ENCODE measurements at places on chromosomes 7 and 10.

- DNase-seq, result no peak
These were observed 17.6 kb downstream of the PRKAG2 start for GRCh38 chr7:151859111-151859947.

DNA sequence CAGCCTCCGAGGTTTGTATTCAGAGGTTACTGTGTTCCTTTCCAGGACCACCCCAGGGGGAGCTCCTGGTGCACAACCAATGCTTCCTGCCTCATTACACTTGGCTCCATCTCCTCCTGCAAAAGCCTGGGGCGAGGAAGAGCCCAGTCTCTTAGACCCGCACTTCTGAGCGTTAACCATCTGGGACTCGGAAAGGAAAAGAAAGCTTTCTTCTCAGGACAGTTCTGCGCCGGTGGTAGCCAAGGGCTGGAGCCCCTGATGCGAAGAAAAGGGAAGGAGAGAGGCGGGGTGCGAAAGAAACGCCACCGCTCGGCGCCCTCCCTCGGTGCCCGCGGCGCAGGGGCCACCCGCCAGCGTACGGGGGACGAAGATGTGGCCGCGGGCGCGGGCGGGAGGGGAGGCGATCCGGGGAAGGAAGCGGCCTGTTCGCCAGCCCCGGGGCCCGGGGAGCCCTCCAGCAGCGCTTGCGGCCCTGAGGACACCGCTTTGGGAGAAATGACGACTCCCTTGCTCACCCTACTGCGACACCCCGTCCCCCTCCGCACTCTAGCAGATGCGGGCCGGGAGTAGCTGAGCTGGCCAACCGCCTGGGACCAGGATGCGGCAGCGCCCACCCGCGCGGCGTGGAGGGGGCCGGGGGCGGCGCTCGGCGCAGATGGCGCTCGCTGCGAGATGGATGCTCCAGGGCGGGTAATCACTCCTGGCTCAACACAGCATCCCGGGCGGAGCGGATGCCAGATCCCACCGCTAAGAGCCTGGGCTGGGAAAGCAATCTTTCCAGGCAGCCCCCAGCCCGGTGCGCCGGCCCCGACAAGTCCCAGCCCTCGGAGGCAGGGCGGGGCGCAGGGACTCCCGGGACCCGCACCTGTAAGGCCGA lies 1.3 kb downstream of the NRCAM start:
- peak; percentile 60 for DNase-seq

DNA sequence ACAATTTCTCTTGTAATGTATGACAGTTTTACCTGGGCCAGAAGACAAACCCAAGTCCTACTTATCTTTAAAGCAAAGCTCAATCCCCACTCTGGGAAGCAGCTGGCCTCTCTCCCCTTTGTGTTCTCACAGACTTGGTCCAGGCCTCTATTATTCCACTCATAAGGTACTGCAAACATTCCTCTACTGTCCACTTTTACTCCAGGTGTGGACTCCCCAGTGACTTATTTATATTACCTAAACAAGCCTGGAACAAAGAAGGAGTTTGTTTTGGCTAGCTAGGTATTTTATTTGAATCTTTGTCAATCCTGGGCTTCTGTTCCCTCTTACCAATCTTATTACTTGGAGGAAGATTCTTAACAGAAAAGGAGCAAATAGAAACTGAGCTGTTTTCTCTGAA lies 163.5 kb downstream of the SKAP2 start:
- DNase-seq, result no peak

DNA sequence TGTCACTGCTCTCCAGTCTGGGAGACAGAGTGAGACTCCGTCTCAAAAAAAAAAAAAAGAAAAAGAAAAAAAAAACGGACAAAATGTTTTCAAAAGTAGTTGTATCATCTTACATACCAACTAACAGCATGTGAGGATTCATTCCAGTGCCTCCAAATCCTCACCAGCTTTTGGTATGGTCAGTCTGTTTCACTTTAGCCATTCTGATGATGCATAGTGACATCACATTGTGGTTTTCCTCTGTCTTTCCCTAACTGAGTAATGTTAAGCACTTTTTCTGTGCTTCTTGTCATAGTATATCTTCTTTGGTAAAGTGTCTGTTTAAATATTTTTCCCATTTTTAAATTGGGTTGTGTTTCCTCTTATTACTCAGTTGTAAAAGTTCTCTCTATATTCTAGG lies 251.4 kb upstream of the CTBP2 start:
- no peak for DNase-seq

- no peak for DNase-seq
These were observed 80.8 kb upstream of the PCBD1 start for GRCh38 chr10:70969188-70969587.

- no peak for DNase-seq
These were observed 15.1 kb downstream of the CACNB2 start for GRCh38 chr10:18155321-18155720.

GRCh38 chr7:1752111-1752510 lies 82.0 kb downstream of the ELFN1 start:
- no peak for DNase-seq

DNA sequence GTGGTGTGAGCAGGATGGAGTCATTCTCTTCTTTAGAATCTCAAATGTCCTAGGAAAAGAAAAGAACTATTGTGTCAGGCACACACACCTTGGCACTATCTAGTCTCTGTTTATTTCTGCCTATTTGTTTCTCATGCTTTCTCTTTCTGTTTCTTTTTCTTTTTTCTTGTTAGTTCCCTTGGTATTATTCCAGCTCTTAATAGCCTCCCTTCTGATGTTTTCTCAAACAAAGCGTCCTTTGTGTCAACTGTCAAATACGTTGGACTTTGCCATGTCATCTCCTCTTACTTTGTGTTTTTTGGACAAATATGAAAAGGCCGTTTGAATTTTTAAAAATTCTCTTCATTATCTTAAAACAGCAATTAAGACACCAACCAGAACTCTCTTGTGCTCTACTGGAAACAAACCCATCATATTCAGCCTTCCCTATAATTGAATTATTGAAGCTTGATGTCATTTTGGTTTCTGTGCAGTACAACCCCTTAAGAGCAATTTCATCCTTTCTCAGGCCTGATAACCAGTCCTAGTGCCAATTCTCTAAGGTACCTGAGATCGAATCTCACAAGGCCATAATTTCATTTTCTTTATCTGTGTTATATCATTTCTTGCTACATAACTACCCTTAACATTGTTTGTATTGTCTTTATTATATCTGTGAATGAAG lies 497.8 kb upstream of the NRP1 start:
- no peak for DNase-seq

GRCh38 chr10:21924511-21924910 lies 79.0 kb downstream of the DNAJC1 start:
- no peak for DNase-seq

- DNase-seq, result no peak
These were observed 12.5 kb downstream of the ADRA2A start for GRCh38 chr10:111089293-111089692.

DNA sequence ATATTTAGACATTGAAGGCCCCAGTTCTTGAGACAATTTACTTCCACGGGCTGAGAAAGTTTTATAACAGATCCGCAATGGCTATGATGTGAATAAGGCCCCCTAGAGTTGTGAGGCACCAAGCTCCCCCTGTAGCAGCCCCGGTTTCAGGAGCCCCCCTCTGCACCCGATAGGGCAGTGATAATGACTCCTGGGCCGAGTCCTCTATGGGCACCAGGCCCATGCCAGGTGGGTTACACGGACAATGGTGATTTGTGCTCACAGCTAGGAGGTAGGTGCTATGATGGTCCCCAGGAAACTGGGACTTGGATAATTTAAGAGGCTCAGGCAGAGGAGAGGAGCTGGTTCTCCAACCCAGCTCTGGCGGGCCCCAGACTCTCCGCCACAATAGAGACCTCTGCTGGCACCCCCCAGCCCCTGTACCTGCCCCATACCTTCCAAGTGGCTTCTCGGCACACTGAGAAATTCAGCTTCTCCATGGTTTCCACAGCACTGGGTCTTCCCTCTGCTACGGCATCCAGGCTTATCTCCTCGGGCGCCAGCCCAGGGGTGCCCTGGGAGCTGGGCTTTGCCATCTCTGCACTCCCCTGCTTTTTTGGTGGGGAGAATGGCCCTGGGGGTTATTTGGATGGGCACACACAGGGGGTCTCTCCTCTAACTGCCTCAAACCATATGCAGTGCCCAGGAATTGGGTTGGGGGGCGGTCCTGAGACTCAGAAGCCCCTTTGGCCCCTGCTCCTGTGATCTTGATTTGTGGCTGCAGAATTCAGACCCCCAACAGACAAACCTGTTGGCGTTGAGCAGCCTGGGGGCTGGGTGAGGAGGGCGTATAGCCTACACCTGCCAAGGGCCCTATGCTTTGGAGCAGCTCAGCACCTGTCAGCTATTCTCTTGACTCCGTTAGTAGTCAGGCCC lies 12.2 kb upstream of the KCP start:
- no peak for DNase-seq

DNA sequence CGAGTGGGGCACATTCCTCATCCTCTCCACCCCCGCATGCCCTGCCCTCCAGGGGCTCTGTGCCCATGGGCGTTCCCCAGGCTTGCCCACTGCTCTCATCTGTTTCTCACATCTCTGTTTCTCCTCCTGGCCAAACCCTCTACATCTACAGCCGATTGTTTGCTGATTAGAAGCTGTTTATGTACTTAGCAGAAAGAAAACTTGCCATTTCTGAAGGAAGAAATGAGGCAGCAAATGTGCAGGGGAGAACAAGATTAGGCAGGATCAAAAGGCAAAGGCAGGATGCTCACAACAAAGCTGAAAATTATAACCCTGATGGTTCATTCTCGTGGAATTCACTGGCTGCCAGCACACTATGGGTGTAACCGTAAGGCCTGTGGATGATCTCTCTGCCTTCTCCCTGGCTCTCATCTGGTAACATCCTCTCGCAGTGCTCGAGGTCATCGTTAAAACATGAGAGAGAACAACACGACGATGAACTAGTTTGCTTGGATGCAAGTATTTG lies 111.6 kb upstream of the KLF14 start:
- no peak for DNase-seq

DNA sequence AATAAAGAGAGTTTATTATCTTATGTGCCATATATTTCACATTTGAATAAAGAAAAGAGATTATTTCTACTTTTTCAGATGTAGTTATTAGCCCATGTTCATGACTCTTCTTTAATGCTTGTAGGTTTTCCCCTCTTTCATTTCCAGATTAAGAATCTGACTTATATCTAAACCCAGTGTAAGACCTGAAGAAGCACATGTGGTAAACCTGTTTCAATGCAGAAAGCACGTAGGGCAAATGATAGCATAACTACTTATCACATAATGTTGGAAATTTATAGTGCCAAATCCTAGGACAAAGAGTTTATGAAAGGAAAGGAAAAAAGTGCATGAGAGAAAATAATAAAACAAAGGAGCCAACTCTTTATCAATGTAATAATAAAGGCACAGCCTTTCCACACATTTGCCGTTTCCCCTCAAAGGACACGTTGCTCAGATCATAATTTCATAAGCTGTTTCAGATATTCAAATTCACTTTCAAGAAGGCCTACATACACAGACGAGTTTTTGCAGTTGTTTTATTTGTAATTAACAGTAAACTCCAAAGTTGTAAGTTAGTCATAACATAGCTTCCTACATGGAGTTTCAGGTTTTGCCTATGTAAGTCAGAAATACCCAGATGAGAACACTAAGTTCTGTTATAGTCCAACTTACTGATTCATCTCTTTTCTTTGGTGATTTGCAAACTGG lies 88.8 kb upstream of the MDFIC start:
- no peak for DNase-seq

GRCh38 chr7:140685407-140686087 lies 11.0 kb upstream of the NDUFB2 start:
- DNase-seq, result no peak

GRCh38 chr7:34080513-34080912 lies 175.2 kb downstream of the BMPER start:
- DNase-seq, result no peak

GRCh38 chr7:156998988-156999957 lies 11.2 kb downstream of the MNX1 start:
- peak; percentile 78 for DNase-seq

GRCh38 chr7:50745336-50745735 lies 37.4 kb downstream of the GRB10 start:
- no peak for DNase-seq

DNA sequence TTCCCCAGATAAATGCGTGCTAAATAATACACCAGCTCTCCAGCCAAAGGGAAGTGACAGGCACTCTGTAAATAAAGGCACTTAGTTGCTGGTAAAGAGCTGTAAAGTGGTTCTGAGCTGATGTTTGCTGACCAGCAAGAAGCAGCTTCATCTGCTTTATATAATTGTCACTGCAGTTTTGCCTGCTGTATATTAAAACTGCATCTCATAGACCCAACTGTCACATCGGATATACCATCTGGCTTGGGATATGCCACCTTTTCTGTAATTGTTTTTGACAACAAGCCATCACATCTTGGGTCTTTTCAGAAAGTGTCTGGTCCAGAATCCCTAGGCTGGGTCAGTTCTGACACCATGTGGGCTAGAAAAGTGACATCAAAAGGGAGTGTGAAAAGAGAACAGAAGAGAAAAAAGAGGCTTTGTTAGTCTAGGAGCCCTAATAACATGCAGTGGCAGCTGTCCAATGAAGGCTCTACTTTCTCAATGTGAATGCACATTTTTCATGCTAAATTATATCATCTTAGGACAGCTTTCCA lies 697.6 kb downstream of the KCNMA1 start:
- no peak for DNase-seq

- no peak for DNase-seq
These were observed 15.1 kb downstream of the LRRTM3 start for GRCh38 chr10:66940965-66941364.

DNA sequence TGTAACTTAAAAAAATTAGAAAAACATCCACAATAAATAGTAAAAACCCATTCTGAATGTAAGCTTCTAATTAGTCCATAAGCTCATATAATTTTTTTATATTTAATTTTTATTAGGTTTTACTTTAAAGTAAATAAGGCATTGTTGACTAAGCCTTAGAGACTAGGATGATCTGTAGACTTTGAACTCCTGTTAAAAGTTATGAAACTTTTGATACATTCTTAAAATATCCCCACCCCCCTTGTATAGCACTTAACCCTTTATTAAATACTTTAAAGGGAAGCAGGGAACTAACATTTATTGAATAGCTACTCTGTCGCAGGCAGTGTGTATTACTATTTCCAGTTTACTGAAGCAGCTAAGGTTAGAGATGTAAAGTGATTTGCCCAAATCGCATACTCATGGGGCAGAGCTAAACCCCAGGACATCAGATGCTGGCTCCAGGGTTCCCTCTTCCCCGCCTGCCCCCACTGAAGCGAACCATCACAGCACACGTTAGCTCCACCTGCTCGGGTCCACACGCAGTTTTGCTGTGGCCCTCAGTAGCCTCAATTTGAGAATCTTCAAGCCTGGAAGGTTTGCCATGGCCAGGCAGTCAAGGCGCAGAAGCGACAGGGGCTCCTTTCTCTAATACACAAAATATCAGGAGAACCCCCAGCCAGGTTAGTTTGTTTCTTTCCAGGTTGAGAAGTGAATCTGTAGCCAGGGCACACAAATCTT lies 762 bp downstream of the PON1 start:
- no peak for DNase-seq

- DNase-seq, result peak; percentile 59
These were observed 192.3 kb upstream of the PITRM1 start for GRCh38 chr10:3364768-3365480.

DNA sequence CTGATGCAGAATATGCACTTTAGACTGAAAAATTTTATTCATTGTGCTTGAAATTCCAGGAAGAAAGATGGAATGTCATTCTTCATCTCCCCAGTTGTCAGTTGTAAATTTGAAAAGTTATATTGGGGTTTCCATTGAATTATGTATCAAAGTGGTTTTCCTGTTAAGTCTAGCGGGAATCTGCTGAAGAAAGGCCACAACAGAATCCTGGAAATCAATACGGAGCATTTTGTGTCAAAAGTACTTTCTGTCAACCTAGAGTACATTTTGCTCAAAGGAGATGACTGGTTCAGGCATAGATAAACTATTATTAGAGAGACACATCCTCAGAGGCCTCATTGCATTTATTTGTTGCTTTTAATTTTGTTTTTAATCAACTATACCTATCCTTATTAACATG lies 538.2 kb upstream of the SEMA3D start:
- DNase-seq, result no peak
